EL (cell line): ENCODE measurements at places on chromosomes 13 and 19.

GRCh38 chr19:55253842-55254624 is 4.8 kb downstream of the PPP6R1 start:
- no peak for DNase-seq

GRCh38 chr13:43783820-43784219 is 3.0 kb downstream of the ENOX1 start:
- DNase-seq, result peak; percentile 26

GRCh38 chr13:110393761-110394160 is 86.7 kb downstream of the COL4A2 start:
- peak; percentile 51 for DNase-seq

GRCh38 chr13:71323266-71323665 is 543.7 kb downstream of the DACH1 start:
- DNase-seq, result no peak

GRCh38 chr13:69769608-69770007 is 338.0 kb upstream of the ATXN8OS start:
- no peak for DNase-seq

GRCh38 chr19:47351548-47351947 is 2.4 kb downstream of the DHX34 start:
- peak; percentile 32 for DNase-seq

DNA sequence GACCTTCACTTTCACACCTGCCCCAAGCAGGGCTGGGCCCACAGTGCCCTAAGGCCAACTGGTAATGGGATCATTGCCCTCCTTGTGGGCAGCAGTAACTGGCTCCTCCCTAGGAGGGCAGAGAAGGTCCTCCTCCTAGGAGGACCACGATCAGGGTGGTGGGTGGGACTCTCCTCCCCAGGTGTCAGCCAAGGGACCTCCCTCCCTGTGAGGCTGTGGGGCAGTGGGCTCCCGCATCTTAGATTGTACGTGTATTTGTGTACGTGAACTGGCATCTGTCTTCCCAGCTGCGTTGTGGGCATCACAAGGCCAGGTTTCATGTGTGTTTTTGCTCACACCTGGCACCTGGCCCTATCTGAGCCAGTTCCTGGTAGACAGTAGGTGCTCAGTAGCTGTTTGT is 111.8 kb downstream of the SOX1 start:
- no peak for DNase-seq

DNA sequence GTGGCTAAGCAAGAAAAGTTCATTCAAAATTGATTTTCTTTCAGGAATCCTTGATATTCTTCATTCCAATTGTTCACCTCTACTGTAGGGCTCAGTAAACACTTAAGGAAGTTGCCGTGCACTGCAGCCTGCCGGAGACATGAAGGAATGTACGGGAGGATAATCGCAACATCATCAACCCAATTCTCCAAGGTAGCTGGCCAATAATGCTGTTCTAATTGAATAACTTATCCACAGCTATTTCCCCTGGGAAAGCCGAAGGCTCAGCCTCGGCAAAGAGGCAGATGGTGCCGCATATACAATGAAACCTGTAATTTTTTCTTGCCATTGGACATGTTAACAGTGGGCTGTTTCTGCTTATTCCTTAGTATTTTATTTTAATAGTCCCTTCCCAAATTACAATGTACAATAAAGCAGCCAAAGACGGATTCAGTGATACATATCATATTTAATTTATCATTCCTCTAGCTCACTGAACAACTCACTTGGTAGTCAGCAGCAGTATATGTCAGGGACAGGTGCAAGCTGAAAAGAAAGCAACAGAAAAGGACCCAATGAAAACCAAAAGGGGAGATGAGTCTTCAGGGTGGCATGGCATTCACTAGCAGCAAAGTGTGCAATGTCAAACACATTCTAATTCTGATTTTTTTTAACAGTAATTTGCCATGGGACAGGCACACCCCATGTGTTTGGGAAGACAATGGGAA is 420.5 kb upstream of the KLF12 start:
- no peak for DNase-seq
